ENCODE measurements at places on chromosomes 4 and X.

- DNase-seq, result no peak
Observed at GRCh38 chrX:13689741-13690211, 848 bp downstream of the RAB9A start.

DNA sequence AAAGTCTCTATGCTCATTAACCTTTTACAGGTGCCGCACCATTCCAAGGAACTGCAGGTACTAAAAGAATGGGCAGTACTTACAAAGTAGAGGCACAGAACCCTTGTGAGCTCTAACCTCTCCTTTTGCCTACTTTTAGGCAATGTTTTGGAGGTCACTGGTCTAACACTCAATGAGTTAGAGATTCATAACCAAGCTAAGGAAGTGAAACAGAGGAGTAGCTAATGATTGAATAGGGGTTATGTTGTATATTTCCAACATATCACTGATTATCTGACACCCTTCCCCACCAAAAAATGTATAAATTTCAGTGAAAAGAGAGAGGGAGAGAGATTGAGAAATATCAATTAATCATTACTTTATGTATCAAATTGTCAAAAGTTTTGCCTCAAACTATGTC, 269.3 kb downstream of the PCDH7 start:
- DNase-seq, result no peak

- DNase-seq, result peak; percentile 45
Observed at GRCh38 chr4:3041192-3042142, 32.9 kb downstream of the HTT-AS start.

GRCh38 chr4:158782551-158783360, 13.9 kb downstream of the FNIP2 start:
- DNase-seq, result peak; percentile 10

DNA sequence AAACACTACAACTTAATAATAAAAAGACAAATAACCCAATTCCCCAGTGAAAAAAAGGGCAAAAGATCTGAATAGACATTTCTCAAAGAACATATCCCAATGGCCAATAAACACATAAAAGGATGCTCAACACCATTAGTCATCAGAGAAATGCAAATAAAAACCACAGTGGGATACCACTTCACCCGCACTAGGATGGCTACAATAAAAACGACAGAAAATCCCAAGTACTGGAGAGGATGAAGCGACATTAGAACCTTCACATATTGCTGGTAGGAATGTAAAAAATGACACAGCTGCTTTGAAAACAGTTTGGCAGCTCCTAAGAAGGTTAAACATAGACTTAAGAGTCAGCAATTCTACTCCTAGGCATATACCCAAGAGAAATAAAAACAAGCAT, 140.6 kb upstream of the ARX start:
- no peak for DNase-seq

DNA sequence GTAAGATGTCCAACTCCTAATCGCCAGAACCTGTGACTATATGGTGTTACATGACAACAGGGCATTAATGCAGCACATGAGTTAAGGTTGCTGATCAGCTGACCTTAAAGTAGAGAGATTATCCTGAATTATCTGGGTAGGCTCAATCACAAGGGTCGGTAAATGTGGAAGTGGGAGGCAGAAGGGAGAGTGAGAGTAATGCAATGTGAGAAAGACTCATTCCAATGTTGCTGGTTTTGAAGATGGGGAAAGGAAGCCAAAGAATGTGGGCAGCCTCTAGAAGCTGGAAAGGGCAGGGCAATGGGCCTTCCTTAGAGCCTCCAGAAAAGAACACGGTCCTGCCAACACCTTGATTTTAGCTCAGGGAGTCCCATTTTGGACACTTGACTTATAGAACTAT, 67.4 kb downstream of the STX18 start:
- no peak for DNase-seq

GRCh38 chrX:39903937-39904336, 193.8 kb downstream of the BCOR start:
- DNase-seq, result no peak

- DNase-seq, result no peak
Observed at GRCh38 chrX:138945219-138945618, 233.7 kb upstream of the FGF13 start.

DNA sequence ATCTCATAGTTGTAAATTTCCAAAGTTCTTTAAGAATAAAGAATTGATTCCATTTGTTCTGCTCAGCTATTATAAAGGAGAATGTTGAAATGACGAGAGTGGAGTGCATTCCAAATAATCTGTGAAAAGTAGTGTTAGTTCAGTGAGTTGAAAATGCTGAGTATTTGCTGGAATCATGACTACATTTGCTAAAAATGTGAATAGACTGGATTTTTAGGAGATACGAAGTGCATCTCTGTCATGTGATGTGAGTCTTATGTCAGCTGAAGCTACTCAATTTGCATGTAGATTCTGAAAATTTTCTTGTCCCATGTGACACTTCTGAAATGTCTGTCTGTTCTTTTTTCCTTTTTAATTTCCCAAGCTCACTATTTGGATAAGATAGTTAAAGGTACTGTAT, 206.0 kb downstream of the DCTD start:
- no peak for DNase-seq

- no peak for DNase-seq
Observed at GRCh38 chr4:169205075-169205743, 65.5 kb downstream of the SH3RF1 start.

DNA sequence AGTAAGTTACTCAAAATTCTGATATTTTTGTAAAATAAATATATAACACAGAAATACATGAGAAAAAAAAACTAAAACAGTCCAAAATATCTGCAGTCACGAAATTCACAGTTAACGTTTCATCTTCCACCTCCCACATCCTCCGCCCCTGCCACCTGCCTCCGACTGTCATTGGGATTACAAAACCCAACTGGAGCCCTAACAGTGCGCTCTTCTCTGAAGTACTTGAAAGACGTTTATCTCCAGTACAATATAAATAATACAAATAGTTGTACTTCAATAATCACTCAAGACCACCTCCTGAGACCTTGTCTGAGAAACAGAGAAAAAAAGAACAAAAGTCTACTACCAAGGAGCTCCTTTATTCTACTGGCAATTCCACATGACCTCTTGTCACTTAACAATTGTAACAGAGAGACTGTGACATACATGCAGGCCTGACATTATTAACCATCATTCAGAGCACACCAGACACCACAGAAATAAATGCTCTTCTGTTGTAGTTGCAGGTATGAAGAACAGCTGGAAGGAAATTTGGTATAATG, 280.6 kb downstream of the PPP3CA start:
- no peak for DNase-seq

DNA sequence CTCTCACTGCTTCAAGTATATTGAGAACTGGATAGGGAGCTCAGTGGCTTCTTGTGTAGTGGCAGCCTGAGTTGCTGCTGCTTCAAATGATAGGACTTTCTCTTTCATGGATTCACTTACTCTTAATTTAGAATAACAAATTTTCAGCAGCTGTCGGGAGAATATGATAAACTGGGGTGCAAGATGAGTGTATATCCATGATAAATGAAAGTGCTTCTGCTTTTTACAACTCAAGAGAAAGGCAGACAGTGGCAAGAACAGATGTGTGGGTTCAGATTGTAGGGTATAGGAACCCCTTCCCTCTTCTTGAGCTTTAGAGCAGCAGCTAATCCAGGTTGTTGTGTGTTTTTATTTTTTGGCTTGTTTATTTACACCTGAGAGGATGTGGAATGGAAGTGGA, 1.0 kb downstream of the SH3BGRL start:
- no peak for DNase-seq

DNA sequence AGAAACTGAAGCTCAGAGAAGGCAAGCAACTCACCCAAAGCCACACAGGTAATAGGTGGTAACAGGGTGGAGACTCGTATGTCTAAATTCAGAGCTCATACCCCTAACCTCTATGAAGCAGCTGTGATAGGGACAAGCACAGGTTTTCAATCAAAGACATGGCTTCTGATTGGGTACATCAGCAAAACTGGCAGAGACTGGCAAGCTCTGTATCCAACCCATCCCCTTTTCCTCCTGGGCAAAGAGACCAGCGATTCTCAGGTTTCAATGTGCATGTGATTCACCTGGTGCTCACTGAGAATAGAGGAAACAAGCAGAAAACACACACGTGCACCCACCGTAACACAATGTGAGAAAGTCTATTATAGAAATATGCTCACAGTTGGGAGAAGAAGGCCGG, 153.0 kb downstream of the SMIM20 start:
- DNase-seq, result no peak

- no peak for DNase-seq
Observed at GRCh38 chr4:185734214-185734613, 77.8 kb downstream of the SORBS2 start.

- DNase-seq, result peak; percentile 40
Observed at GRCh38 chr4:134201216-134202161, at the start of gene PABPC4L. Gene PABPC4L, minus strand, starts transcription at chr4:134201789. Its CDS starts 770 bp downstream, at chr4:134201019.

DNA sequence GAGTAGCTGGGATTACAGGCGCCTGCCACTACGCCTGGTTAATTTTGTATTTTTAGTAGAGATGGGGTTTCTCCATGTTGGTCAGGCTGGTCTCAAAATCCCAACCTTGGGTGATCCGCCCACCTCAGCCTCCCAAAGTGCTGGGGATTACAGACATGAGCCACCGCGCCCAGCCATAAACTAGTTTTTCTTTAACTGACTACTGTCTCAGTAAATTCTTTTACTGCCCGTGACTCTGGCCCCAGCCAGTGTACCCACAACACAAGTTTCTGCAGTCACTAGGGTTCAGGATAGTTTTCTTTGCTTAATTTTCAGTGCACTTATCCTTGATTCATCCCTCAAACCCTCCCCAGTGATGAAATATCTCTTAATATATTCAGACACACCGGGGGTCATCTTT, 8.3 kb downstream of the SHROOM2 start:
- DNase-seq, result no peak

DNA sequence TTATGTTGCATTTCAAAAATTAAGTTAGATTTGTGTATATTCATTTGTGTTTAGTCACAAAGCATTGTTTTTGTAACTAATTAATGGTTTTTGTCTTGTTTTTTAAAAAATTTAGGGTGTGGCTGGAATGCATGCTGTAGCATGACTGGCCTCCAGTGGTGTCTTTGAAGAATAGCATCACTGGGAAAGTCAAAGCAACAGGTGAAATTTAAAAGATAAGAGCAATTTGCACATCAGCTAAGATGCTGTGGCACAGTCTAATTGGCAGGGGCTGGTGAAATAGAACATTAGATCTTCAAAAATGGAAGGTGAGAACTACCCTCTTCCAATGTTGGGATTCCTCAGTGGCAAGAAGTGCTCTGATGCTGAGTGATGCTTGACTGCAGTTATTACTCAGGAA, 45.3 kb downstream of the ANK2 start:
- no peak for DNase-seq

DNA sequence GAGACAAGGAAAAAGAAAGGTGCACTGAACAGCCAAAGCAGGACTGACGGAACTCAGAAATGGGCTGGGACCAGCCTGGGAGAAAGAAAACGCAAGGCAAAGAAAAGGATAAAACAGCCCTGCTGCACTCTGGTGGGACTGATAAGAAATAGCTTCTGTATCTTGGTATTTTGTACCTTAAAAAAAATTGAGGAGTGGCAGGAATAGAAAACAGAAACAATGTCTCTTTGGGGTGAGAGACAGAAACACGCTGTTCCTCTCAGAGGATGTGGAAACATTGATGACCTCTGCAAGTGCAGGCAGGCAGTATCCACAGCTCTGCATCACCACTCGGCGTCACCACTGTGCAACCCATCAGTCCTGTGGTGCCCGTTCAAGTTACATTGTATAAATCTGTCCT, 152.5 kb upstream of the SPRY1 start:
- no peak for DNase-seq
